ENCODE measurements at places on chromosomes 2 and 18.

GRCh38 chr18:24086082-24086481 lies 52.8 kb upstream of the CABYR start:
- DNase-seq = no peak

DNA sequence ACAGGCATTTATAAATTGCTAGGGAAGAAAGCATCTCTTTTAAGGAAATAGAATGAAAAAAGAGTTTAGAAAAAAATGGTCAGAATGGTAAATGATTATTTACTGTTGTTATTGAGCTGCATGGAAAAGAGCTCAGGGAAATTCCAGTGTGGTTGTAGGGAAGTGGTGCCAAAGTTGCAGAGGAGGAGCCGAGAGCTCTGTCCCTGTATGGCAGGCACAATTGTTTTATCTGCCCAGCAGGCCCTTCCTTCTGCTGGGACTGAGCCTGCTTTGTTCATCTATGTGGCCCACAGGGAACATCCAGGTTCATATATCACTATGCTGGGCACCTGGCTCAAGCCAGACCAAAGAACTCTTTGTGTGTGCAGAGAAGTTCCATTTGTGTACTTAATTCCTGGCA lies 80.8 kb upstream of the AGAP1 start:
- no peak for DNase-seq

DNA sequence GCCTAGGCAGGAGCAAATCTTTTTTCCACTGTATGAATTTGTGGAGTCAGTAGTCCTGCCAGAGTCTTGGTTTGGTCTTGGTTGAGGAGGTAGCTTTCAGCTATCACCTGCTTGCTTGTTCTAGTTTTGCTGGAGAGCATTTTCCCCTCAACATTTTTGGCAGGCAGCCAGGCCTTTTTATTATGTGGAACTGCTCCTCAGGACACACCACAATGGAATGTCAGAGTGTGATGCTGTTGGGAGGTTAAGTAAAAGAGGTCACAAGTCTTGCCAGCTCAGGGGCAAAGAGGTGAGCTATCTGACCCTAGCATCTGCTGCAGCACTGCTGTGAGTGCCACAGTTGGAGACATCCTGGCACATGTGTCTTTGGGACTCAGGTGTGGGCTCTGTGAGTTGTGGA lies 258.0 kb downstream of the CNTNAP5 start:
- no peak for DNase-seq

DNA sequence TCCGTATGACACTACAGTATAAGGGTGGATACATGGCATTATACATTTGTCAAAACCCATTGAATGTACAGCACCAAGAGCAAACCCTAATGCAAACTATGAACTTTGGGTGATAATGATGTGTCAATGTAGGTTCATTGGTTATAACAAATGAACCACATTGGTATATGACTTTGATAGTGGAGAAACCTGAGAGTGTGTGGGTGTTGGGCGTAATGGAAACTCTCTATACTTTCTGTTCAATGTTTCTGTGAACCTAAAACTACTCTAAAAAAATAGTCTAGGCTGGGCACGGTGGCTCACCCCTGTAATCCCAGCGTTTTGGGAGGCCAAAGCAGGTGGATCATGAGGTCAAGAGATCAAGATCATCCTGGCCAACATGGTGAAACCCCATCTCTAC lies 6.5 kb upstream of the ACTG2 start:
- no peak for DNase-seq

DNA sequence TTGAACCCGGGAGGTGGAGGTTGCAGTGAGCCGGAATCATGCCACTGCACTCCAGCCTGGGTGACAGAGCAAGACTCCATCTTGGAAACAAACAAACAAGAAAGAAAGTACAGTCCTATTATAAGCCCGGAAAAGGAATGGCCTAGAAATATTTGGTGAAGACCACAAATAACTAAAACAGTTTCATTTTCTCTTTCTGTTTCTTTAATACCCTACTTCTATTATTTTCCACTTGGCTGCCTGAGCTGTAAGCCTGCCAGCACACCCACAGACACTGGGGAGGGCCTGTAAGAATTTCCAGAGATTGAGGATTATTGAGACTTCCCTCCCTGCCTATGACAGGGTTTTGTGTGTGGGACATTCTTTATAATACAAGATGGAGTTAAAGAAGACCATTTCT lies 188.0 kb upstream of the DCC start:
- DNase-seq = no peak

DNA sequence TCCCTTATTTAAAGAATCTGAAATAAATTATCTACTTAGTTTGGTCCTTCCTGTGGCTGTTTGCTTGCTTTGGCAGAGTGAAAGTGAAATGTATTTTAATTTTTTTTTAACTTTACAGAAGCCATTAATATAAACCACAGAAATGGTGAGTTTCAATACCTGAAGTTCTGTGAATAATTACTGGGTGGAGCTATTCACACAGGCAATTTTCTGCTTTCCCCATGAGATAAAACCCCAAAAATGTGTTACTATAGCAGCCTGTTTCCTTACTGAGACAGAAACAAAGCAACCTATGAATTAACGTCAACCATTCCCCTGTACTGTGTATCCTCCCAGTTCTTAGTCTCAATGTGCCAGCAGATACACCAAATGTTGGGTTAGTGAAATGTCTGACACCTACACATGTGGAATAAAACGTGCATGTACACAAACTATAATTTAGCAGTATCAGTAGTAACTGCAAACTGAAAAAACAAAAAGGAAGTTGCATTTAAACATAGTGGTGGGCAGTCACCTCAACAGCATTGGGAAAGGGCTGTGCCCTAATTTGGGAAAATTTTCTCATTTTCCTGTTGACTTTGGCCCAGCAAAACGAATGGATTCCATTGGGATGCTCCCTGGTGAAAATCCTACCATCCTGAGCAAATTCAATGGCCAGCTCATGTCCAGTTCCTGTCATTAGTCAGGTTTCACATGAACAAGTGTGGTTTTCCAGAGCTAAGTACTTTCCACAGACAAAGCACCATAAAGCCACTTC lies 73.1 kb upstream of the RMDN2 start:
- DNase-seq = no peak

GRCh38 chr2:164412831-164413230 lies 208.5 kb downstream of the GRB14 start:
- DNase-seq = no peak

GRCh38 chr2:207072571-207072970 lies 93.2 kb downstream of the KLF7 start:
- DNase-seq = no peak
